ENCODE measurements at places on chromosomes 5 and 9. TPM values are rescaled to one million over a fixed set of nuclear protein-coding genes. Genes with fewer than 3 reads are reported as not detected.

- no peak overlapping the region for H3K27ac ChIP-seq
- H3K4me3 ChIP-seq, result no peak overlapping the region
- DNase-seq, result no peak
- H3K27me3 ChIP-seq, result no peaks in the 10 kb centered on the region
- no peaks in the 10 kb centered on the region for H3K36me3 ChIP-seq
- no peaks in the 10 kb centered on the region for H3K4me1 ChIP-seq
These were observed 49.0 kb upstream of the IFNK start for GRCh38 chr9:27475057-27475595.

IARS1 gene
- 127 TPM for total RNA-seq

GRCh38 chr5:128408622-128409021 is 129.4 kb downstream of the FBN2 start:
- H3K4me3 ChIP-seq, result no peak overlapping the region
- H3K27me3 ChIP-seq, result no peaks in the 10 kb centered on the region
- no peak overlapping the region for H3K27ac ChIP-seq

PCDHGA12 gene
- total RNA-seq, result 1.0 TPM

HAND1 gene
- total RNA-seq, result 0.45 TPM
